ENCODE measurements at places on chromosomes 13 and 19.

DNA sequence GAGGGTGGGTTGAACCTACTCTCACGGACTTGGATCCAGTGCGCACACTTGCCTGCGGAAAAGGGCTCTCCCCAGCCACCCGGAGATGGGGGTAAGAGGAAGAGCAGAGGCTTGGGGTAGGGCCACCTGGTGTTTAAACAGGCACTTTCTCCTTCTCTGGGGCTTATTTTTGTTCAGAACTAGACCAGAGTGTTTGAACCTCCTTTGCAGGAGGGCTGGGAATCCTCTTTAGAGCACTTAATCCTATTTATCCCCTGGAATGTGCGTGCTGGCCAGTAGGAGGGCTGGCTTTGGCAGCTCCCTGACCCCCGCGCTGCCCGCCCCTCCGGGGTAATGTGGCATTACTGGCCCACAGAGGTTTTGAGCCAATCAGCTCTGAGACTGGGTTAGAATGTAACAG is 2.0 kb downstream of the RGS9BP start:
- no peak for DNase-seq

DNA sequence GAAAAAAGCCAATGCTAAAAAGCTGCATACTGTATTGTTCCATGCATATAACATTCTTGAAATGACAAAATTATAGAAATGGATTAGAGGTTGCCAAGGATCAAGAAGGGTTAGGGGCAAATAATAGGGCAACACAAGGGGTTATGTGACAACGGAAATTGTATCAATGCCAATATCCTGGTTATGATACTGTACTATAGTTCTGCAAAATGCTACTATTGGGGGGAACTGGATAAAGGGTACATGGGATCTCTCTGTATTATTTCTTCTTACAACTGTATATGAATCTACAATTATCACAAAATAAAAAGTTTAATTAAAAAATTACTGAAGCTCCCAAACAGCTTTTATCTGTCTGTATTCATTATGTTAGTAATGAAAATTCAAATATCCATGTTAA is 31.9 kb downstream of the LNX2 start:
- DNase-seq, result no peak

GRCh38 chr19:19587771-19588170 is 30.7 kb downstream of the PBX4 start:
- no peak for DNase-seq

- DNase-seq, result no peak
These were observed 66.7 kb downstream of the SLC10A2 start for GRCh38 chr13:102999499-102999898.

GRCh38 chr19:35856546-35857149 is at the start of gene KIRREL2:
TSS of gene KIRREL2 (plus strand) at chr19:35856911. CDS start at chr19:35857120, 209 bp downstream.
- no peak for DNase-seq

DNA sequence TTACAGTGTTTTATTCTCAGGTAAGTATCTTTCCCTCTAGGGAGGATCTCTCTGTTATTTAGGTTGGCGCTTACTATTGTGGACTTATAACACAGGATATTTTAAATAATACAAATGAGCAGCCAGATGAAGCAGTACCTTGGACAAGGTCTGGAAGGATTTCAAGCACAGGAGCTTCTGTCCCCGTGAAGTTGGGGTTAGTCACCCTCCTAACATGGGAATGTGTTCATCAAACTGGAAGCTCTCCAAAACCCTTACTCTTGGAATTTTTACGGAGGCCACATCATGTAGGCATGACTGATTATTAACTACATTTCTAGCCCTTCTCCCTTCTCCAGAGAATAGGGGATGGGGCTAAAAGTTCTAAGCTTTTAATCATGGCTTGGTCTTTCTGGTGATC is 38.3 kb upstream of the SPRY2 start:
- no peak for DNase-seq

- no peak for DNase-seq
These were observed 17.2 kb upstream of the RNASEH2B start for GRCh38 chr13:50892210-50892944.

- no peak for DNase-seq
These were observed 416.4 kb downstream of the ITGBL1 start for GRCh38 chr13:101868585-101869469.

DNA sequence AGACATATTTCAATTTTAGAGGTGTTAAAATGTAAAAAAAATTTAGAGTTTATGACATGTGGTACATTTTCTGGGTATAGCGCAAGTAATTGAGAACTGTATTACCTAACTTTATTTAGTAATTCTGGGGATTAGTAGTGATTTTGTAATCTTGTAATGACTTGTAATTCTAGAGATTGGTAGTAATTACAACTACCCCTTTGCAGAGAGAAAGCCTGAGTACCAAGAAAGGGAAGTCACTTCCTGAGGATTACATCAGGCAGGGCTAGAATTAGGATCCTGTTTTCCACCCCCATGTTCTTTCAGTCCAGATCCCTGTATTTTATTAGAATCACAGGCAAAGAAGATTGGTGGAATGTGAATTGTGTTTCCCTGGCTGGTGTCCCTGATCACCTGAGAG is 274.9 kb downstream of the KCNRG start:
- DNase-seq, result no peak

DNA sequence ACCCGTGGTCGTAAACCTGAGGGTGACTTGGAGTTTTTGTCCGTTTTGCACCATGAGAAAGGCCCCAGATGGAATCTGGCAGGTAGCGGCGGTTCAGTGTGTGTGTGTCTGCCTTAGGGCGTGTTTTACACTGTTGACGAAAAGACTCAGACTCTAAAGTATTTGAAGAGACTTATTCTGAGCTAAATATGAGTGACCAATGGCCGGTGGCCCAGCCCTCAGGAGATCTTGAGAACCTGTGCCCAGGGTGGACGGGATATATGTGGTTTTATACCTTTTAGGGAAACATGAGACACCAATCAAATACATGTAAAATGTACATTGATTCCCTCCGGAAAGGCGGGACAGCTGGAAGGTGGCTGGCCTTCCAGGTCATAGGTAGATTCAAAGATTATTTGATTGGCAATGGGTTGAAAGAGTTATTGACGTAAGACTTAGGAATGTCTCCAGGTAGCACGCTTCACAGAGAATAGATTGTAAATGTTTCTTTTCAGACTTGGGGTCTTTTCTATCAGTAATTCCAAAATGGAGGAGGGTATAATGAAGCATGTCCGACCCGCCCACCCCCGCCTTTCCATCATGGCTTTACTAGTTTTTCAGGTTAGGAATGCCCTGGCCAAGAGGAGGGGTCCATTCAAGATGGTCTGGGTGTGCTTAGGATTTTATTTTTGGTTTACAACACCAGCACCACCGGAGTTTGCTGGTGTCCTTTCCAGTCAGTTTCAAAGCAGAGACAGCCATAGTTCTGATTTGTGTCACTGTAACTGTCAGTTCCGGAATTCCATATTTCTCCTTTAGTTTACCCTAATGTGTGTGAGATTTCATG is 1.0 kb upstream of the ZNF529 start:
- DNase-seq, result no peak

- DNase-seq, result no peak
These were observed 201.9 kb downstream of the KCTD12 start for GRCh38 chr13:76684336-76684735.

DNA sequence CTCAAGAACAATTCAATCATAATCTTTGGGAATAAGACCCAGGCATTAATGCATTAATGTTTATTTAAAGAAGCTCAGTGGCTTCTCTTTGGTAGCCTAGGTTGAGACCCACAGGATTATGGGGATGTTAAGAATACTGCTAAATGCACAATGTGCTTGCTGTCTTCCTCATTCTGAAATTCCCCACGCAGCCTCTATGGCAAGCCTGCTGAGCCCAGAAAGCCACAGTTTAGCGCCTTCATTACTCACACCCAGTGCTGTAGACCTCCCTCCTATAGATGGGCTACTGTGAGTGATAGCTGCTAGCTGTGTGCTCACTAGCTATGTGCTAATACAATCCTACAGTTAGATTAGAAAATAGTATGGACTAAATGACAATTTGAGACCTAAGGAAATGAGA is 90.6 kb downstream of the TNFSF13B start:
- no peak for DNase-seq

GRCh38 chr19:14145381-14145780 is 9.0 kb upstream of the ASF1B start:
- DNase-seq, result no peak

- no peak for DNase-seq
These were observed 16.9 kb upstream of the PARP4 start for GRCh38 chr13:24529478-24529877.

DNA sequence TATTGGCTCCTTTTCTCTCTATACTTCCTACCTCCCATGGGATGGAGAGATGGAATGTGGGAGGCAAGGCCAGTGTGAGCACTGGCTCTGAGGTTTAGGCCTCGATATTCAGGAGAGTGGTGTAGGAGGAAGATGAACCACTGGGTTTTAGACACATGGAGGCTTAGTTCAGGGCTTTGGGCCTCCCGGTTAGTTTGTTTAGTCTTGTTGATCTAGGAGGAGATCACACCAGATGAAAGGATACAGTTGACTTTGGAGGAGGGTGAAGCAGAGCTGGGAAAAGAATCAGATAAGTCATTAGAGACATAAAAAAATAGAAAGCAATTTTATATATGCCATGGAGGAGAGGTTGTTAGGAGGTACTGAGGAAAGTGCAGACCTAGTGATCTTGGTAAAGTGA is 30.9 kb downstream of the RNASEH2B start:
- no peak for DNase-seq

DNA sequence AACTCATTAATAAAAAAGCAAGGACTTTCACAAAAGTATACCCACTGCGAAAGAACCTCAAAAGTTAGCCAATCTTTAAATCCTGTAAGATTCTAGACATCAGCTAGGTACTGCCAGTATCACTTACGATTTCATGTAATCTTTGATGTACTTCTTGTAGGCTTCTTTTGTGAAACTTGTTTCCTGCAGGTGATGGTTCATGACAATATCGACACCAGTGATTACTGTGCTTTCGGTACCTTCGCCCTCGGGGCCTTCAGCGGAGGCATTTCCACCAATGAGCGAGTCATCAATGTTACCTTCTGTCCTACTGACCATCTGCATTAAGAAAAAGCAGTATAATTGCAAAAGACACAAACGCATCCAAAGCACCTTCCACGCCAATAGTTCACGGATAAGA is 1.1 kb downstream of the TPT1 start:
- no peak for DNase-seq

- no peak for DNase-seq
These were observed 50.9 kb upstream of the TPM4 start for GRCh38 chr19:16025108-16026101.

DNA sequence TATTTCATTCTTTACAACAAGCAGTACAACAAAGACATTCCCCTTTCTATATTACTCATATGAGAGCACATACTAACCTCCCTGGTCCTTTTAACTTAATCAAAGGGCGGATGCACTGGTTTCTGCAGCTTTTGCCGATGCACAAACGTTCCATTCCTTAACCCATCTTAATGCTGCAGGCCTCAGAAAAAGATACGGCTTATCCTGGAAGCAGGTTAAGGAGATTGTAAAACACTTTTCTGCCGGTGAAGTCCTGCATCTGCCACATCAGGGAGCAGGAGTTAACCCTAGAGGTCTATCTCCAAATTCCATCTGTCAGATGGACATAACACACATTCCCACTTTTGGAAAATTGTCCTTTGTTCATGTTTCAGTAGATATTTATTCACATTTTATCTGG is 11.5 kb upstream of the ZNF814 start:
- DNase-seq, result no peak

DNA sequence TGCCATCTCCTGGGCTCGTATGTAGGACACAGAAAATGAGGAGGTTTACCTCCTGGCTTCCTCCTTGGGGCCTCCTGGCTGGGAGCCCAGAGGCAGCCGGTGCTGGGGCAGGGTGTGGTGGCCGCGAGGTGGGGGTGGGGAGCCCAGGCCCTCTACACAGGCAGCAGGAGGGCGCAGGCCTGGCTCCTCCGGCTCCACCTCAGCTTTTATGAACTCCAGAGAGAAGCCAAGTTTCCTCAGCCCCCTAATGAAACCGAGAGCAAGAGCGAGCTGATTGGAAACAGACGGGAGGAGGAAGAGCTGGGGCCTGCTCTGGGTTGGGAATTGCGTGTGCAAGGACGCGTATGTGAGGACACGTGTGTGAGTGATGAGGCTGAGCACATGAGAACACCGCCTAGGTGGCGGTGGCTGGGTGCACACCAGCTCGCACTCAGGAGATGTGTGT is 23.1 kb downstream of the LYL1 start:
- peak; percentile 86 for DNase-seq

DNA sequence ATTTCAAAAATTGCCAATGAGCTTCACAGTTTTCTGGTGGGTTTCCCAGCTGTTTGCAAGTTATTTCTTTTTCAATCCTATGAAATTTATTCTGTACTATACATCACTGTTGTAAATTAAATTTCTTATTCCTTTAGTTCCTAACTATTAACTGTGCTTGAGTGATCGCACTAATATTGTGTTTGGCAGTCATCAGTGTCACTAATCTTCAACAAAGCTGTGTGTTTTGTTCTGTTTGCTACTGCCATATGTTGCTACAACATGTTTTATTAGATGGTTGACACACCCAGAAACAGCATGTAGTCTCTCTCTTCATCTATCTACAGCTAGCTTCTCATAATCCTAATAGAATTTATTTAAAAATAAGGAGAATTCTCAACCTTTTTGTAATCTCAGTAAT is 453.6 kb upstream of the PRR20A start:
- no peak for DNase-seq

DNA sequence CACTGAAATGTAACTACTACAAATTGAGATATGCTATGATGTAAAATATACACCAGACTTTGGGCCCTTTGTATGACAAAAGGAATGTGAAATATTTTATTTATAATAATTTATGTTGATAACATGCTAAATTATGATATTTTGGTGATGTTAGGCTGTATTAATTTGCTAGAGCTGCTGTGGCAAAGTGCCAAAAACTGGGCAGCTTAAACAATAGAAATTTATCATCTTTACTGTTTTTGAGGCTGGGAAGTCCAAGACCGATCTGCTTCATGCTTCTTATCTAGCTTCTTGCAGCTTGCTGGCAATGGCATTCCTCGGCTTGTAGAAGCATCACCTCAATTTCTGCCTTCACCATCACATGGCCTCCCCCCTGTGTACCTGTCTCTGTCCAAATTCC is 245.0 kb downstream of the GPC5 start:
- no peak for DNase-seq

GRCh38 chr19:49534632-49535385 is 7.0 kb downstream of the RCN3 start:
- no peak for DNase-seq

GRCh38 chr13:42363941-42364612 is 92.1 kb downstream of the AKAP11 start:
- no peak for DNase-seq

GRCh38 chr19:12782424-12783290 is 7.3 kb upstream of the HOOK2 start:
- peak; percentile 91 for DNase-seq

GRCh38 chr13:44160591-44161191 is 212.9 kb upstream of the SERP2 start:
- DNase-seq, result no peak

DNA sequence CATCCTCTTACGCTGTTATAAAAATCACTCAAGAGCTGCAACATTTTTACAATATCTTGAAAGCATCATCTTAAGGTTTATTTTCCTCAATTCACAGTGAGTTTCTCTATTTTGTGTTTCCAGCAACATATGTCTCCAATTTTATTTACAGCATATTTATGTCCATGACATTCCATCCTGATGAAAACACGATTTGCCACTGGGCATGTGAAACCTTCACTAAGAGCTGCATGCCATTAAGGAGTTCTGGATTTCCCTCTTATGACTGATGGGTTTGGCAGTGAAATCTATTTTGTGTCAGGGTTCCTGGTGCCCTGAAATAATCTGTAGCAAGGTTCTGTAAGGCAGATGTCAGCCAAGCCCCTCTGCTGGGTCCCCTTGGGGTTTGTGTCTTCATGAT is 527.6 kb upstream of the KLF12 start:
- DNase-seq, result no peak

Measured in ovary (tissue), 10 donors.